Activated CD8-positive, alpha-beta T cell treated with anti-CD3 and anti-CD28 coated beads for 36 hours (primary cell): ENCODE measurements at places on chromosomes 4 and X. TPM values are rescaled to one million over a fixed set of nuclear protein-coding genes. Genes with fewer than 3 reads are reported as not detected.

DNA sequence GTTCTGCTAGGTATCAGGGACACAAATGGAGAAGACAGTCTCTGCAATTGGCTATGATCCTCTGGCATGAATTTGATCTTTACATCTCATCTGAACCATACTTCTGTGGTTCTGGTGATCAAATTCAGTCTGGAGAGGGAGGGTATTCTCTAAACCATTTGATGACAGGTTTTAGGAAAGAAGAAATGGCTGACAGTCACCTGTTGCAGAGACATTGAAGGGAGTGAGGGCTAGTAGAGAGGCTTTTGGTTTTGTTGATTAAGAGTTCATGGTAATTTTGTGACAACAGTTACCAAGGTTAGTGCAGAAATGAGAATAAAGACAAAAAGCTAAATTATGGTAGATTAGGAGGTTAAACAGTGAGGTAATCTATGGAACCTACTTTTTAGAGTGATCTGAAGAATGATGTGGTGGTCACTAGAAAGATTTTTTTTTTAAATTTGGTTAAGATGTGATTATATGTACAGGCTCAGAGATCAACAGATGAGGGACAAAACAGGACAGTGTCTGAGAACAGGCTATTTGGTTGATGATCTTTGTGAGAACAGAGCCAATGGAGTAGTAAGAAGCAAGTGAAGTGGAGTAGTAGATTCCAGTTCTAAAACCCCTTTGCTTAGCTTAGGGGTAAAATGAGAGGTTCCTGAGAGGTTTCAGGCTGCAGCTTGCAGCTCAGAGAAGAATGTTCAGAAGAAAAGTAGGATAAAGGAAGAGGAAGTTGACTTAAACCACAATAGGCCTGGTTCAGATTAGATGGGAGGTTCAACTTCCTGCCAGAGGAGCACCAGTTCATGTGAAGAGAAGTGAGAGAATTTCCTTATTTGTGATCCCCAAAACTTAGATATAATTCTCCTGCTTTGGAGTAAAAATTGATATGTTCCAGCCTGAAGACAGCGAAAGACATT is 34.7 kb downstream of the VSIG4 start:
- H3K27ac ChIP-seq, result peak overlapping the region; percentile 84
- DNase-seq, result no peak
- H3K27me3 ChIP-seq, result no peaks in the 10 kb centered on the region
- H3K4me1 ChIP-seq, result peaks cover 53% of the 10 kb centered on the region
- peaks cover 14% of the 10 kb centered on the region for H3K36me3 ChIP-seq

DNA sequence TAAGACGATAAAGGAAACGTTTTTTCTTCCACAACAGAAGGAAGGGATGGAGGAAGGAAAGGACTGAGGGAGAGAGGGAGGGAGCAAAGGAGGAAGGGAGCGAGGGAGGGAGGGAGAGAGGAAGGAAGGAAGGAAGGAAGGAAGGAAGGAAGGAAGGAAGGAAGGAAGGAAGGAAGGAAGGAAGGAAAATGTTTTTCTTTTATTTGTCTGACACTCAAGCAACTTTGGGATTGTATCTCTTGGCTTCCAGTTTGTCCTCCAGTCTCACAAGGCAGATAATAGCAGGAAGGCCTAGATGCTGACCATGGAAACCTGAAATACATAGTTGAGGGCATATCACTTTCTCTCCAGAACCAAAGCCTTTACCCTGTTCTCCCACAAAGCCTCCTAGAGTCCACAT is 226.7 kb downstream of the ZNF674 start:
- H3K4me3 ChIP-seq, result no peak overlapping the region
- DNase-seq, result no peak
- H3K27me3 ChIP-seq, result no peaks in the 10 kb centered on the region
- peaks cover 37% of the 10 kb centered on the region for H3K4me1 ChIP-seq

GRCh38 chr4:170111085-170111484 is 21.3 kb upstream of the AADAT start:
- no peaks in the 10 kb centered on the region for H3K36me3 ChIP-seq
- no peak overlapping the region for H3K4me3 ChIP-seq
- H3K4me1 ChIP-seq, result no peaks in the 10 kb centered on the region
- H3K27me3 ChIP-seq, result peaks cover 5% of the 10 kb centered on the region
- no peak for DNase-seq

DNA sequence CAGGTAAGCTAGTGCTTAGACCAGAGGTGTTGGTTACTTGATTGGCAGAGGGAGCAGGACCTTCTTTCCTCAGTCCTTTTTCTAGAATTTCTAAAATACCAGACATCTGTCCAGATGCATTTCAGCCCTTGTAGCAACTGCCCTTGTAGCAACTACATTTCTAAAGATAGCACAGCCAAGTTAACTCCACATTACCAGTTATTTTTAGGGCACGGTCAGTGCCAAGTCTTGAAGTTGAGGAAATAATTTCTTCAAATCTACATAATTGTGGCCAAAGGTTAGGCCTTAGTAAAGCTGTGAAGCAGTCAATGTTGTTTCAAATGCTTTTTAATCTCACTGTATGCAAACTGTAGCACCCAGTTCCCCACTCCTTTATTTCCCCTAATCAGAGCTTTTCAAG is 62.9 kb downstream of the MID1IP1 start:
- H3K4me1 ChIP-seq, result no peaks in the 10 kb centered on the region
- H3K27ac ChIP-seq, result no peak overlapping the region
- H3K27me3 ChIP-seq, result no peaks in the 10 kb centered on the region
- H3K4me3 ChIP-seq, result no peak overlapping the region
- no peaks in the 10 kb centered on the region for H3K36me3 ChIP-seq

GRCh38 chrX:2717312-2717711 is 26.2 kb downstream of the CD99 start:
- peak; percentile 41 for DNase-seq
- H3K27me3 ChIP-seq, result no peaks in the 10 kb centered on the region
- H3K4me1 ChIP-seq, result peaks cover 18% of the 10 kb centered on the region
- peak overlapping the region; percentile 74 for H3K27ac ChIP-seq

- H3K36me3 ChIP-seq, result no peaks in the 10 kb centered on the region
- H3K27me3 ChIP-seq, result no peaks in the 10 kb centered on the region
- no peaks in the 10 kb centered on the region for H3K4me1 ChIP-seq
- H3K27ac ChIP-seq, result no peak overlapping the region
Measured at GRCh38 chr4:176810481-176811249, 17.9 kb upstream of the VEGFC start.

GRCh38 chrX:13669246-13669737 is 16.4 kb downstream of the TCEANC start:
- H3K27me3 ChIP-seq, result no peaks in the 10 kb centered on the region
- peak overlapping the region; percentile 59 for H3K4me3 ChIP-seq
- DNase-seq, result peak; percentile 75
- H3K4me1 ChIP-seq, result peaks cover 17% of the 10 kb centered on the region
- peak overlapping the region; percentile 94 for H3K27ac ChIP-seq

DNA sequence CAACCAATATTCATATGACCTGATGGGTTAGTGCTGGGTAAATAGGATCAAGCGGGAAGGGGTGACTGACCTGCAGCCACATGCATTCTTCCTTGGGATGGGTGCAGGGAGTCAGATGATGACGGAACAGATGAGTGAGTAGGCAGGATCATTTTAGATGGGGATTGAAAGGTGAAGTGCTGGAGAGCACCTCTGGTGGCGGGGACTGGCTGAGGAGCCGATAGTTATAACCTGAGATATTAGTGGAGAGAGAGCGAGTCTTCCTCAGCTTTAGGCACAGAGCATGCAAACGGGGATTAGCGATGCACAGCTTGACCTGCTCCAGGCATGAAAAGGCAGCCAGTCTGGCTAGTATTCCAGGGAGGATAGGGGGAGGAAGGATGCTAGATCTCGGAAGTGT is 99.1 kb downstream of the AFF1 start:
- H3K27me3 ChIP-seq, result no peaks in the 10 kb centered on the region
- peaks cover 7% of the 10 kb centered on the region for H3K36me3 ChIP-seq
- no peak for DNase-seq
- peaks cover 37% of the 10 kb centered on the region for H3K4me1 ChIP-seq

DNA sequence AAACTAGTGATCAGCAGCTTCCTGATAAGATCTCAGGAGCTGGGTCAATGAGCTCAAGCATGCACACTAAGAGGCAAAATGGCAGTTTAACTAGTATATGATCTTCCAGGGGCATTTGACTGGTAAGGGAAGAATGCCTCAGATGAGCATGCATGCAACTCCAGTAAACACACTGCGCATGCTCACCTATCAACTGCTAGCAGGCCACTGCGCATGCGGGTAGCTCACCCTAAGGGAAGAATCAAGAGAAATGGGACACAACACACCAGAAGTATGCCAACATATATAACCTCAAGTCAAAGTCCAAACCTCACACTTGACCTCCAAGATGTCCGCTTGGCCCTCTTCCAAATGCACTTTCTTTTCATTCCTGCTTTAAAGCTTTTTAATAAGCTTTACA is 1004.0 kb downstream of the ADGRL3 start:
- no peaks in the 10 kb centered on the region for H3K4me1 ChIP-seq
- H3K27me3 ChIP-seq, result no peaks in the 10 kb centered on the region
- no peak for DNase-seq
- H3K4me3 ChIP-seq, result no peak overlapping the region
- no peak overlapping the region for H3K27ac ChIP-seq

DNA sequence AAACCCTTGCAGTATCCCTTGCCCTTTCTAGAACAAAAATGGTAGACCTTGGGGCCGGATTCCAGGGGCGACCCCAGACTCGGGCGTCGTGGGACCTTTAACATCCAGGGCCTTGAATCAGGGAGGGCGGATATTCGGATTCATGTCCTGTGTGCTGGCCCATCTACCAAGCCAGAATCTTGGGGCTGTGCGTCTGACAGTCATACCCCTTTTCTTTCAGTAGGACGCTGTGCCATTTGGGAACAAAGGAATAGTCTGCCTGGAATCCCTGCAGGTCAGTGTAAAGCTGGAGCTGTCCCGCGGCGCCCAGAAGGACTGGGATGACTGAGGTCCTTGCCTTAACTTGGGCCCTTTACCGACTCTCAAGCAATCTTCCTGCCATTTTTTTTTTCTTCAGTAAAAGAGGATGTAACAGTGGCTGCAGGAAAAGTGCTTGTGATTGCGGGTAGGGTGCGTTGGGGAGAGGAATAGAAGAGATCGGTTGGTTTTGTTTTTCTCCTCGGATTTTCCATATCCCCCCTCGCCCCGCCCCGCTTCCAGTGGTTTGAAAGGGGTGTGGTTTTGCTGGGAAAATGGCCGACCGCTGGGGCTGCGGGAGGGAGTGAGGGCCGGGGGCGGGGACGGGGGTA is 518 bp downstream of the ARMCX1 start:
- peaks cover 7% of the 10 kb centered on the region for H3K36me3 ChIP-seq
- peak; percentile 4 for DNase-seq
- H3K4me1 ChIP-seq, result peaks cover 3% of the 10 kb centered on the region
- H3K4me3 ChIP-seq, result peak overlapping the region; percentile 76
- H3K27me3 ChIP-seq, result no peaks in the 10 kb centered on the region

DNA sequence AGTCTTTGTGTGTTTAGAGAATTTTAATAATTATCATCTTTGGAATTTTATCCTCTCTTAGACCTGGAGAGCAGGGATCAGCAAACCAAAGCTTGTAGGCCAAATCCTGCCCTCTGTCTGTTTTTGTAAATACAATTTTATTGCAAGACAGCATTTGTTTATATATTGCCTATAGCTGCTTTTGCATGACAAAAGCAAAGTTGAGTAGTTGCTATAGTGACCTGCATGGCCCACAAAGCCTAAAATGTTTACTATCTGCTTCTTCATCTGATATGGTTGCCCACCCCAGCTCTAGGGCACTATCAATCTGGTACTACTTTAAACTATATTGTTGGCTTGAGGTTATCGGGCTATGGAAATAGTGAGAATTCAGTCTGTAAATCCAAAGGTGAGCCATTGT is 80.3 kb downstream of the GPAT3 start:
- H3K36me3 ChIP-seq, result no peaks in the 10 kb centered on the region
- H3K27ac ChIP-seq, result no peak overlapping the region
- no peak overlapping the region for H3K4me3 ChIP-seq
- DNase-seq, result no peak

DNA sequence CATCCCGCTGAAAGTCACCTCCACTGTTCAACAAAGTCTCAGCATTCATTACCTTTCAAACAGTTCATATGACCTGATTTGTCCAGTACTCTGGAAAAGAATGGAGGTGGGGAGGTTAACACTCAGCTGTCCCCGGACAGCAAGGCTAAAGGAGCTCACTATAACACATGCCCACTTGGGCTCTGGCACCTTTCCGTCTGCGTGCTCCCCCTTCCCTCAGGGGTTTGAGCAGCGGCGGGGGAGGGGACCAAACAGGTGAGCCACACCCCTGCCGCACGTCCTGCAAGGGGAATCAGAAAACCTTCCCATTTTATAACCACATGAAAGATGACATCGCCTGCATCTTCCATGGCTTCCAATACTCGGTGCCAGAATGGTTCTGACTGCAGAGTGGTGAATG is 39.9 kb upstream of the NFXL1 start:
- no peaks in the 10 kb centered on the region for H3K36me3 ChIP-seq
- H3K27me3 ChIP-seq, result no peaks in the 10 kb centered on the region
- DNase-seq, result no peak
- no peak overlapping the region for H3K27ac ChIP-seq

- H3K27me3 ChIP-seq, result no peaks in the 10 kb centered on the region
- no peaks in the 10 kb centered on the region for H3K4me1 ChIP-seq
- H3K36me3 ChIP-seq, result no peaks in the 10 kb centered on the region
- H3K27ac ChIP-seq, result no peak overlapping the region
Measured at GRCh38 chr4:61770456-61770855, 570.3 kb downstream of the ADGRL3 start.

DNA sequence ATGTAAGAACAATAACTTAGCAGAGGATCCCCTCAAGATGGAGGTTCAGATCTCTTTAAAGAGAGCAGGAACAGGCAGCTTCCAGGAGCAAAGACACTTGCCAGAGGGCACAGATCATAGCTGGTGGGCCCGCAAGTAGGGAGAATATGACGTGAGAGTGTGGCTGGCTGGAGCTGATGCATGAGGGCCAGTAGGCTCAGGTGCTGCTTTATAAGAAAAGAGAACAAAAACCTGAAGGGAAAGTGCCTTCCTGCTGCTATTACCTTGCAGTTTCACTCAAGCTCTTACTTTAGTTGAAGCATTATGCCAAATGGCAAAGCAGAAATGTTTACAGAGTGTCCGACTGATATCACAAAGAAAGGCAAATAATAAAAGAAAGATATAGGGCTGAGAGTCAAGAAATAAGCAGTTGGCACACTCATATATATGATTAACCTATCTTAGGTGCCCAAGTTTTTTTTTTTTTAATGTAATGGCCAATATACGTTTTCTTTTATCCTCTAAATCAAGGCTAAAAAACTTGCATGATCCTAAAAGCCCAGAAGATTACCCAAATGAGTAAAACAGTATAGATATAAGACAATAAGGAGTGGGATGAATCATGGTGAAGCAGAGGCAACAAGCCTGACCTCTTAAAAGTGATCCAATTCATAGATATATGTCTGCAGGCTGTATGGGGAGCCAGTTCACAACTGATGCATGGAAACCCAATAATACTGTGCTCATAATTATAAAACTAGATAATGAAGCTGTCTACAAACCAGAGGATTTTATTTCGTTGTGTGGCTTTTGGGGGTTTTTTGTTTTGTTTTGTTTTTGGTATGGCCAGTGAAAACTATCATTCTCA is 12.6 kb downstream of the NR0B1 start:
- H3K36me3 ChIP-seq, result no peaks in the 10 kb centered on the region
- H3K27me3 ChIP-seq, result no peaks in the 10 kb centered on the region
- no peak for DNase-seq
- no peak overlapping the region for H3K4me3 ChIP-seq

ASB12 gene
- total RNA-seq, result 0.27 TPM

LIMCH1 gene
- total RNA-seq, result not detected

NMU gene
- total RNA-seq, result not detected

PPP1R2C gene
- total RNA-seq, result not detected

COL25A1 gene
- not detected for total RNA-seq

CSN1S1 gene
- total RNA-seq, result not detected

ZAR1 gene
- total RNA-seq, result not detected

KIAA1210 gene
- total RNA-seq, result not detected

MAGEA12 gene
- total RNA-seq, result not detected

NHS gene
- 6.9 TPM for total RNA-seq

UGT2B17 gene
- total RNA-seq, result not detected

BTC gene
- total RNA-seq, result not detected

GPR119 gene
- not detected for total RNA-seq
